ENCODE measurements at places on chromosomes 1 and 21.

GRCh38 chr1:20751462-20751990 lies 19.0 kb upstream of the SH2D5 start:
- no peaks in the 10 kb centered on the region for H3K27me3 ChIP-seq
- no peak for DNase-seq
- no peaks in the 10 kb centered on the region for H3K4me1 ChIP-seq

- H3K4me1 ChIP-seq: peaks cover 29% of the 10 kb centered on the region
- H3K27me3 ChIP-seq: no peaks in the 10 kb centered on the region
- no peak overlapping the region for H3K4me3 ChIP-seq
- H3K36me3 ChIP-seq: peaks cover 27% of the 10 kb centered on the region
Measured at GRCh38 chr1:5978452-5978851, 13.8 kb downstream of the NPHP4 start.

GRCh38 chr1:230797942-230798365 lies 50.8 kb downstream of the CAPN9 start:
- no peaks in the 10 kb centered on the region for H3K4me1 ChIP-seq
- H3K27me3 ChIP-seq: peaks cover 2% of the 10 kb centered on the region
- no peak overlapping the region for H3K4me3 ChIP-seq
- no peak overlapping the region for H3K27ac ChIP-seq

DNA sequence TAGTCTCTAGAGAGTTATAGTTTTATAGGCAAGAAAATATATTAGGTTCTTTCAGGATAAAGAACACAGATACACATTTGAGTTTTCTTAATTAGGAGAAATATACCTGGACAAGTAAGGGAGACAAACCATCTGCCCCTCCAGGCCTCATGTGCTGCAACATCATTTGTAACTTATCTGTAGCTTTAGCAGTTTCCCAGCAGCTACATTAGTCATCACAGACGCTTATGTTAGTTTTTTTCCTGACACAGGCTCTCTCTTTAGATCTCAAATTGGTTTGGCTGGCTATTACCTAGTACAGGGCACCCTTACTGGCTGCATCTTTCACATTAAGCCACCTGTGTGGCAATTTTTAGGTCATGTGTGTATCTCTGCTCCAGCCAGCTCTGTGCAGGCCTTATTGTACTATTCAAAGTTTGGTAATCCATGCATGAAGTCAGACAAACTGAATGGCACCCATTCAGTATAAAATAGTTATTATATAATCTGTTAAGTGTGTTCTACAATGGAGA lies 25.9 kb downstream of the GNPAT start:
- H3K27me3 ChIP-seq: no peaks in the 10 kb centered on the region
- H3K4me3 ChIP-seq: no peak overlapping the region
- peaks cover 79% of the 10 kb centered on the region for H3K36me3 ChIP-seq
- DNase-seq: no peak
- no peak overlapping the region for H3K27ac ChIP-seq

- H3K4me3 ChIP-seq: peak overlapping the region; percentile 81
- no peaks in the 10 kb centered on the region for H3K27me3 ChIP-seq
- H3K4me1 ChIP-seq: peaks cover 37% of the 10 kb centered on the region
- peak overlapping the region; percentile 94 for H3K27ac ChIP-seq
- H3K36me3 ChIP-seq: peaks cover 35% of the 10 kb centered on the region
- peak; percentile 36 for DNase-seq
Measured at GRCh38 chr1:244865028-244865371, 657 bp upstream of the HNRNPU start.

DNA sequence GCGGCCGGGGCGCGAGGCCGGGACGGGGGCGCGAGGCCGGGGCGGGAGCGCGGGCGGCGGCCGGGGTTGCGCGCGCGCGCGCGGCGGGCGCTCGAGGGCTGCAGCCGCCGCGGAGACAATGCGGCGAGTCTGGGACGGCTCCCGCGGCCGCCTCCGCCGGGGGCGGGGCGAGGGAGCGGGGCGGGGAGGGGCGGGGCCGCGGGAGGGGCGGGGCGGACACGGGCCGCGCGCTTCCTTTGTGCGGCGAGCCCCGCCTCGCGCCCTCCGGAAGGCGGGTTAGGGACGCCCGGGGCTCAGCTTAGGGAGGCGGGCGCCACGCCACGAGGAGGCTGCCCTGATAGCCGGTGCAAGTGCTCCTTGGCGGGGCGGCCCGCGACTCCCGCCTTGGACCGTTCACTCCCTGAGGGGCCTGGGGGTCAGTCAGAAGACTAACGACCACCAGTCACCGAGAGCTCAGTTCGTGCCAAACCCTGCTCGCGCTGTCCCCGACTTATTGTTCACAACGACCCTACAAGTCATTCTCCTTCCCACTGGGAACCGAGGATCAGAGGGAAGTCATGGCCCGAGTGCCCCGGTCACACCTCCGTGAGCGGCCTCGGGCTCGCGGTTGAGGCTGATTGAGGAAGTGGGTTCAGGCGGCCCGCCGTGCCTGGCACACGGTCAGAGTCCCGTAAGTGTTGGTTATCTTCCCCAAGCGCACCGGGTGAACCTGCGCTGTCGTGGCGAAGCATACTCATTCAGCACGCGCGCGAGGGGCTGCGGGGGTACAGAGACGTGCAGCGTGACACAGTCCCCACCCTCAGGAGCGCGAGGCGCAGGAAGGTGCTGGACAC lies 29.1 kb upstream of the A3GALT2 start:
- H3K27ac ChIP-seq: peak overlapping the region; percentile 84
- H3K27me3 ChIP-seq: peaks cover 3% of the 10 kb centered on the region
- peak overlapping the region; percentile 86 for H3K4me3 ChIP-seq
- H3K4me1 ChIP-seq: peaks cover 47% of the 10 kb centered on the region
- H3K36me3 ChIP-seq: peaks cover 28% of the 10 kb centered on the region

DNA sequence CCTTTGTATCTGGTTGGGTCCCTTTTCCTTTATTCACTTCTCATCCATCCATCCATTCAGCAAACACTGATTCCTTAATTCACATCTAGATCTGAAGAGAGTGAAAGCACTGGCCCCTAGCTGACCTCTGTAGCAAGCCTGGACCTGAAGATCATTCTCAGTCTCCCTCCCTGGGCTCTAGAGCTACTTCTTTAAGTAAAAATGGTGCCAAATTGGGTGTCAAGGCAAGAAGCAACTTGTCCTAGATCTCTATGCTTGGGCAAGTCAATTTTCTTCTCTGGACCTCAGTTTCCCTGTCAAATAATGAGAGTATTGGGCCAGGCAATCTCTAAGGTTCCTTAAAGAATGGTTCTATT lies 36.1 kb downstream of the PLXNA2 start:
- DNase-seq: no peak
- no peak overlapping the region for H3K27ac ChIP-seq
- H3K36me3 ChIP-seq: no peaks in the 10 kb centered on the region

DNA sequence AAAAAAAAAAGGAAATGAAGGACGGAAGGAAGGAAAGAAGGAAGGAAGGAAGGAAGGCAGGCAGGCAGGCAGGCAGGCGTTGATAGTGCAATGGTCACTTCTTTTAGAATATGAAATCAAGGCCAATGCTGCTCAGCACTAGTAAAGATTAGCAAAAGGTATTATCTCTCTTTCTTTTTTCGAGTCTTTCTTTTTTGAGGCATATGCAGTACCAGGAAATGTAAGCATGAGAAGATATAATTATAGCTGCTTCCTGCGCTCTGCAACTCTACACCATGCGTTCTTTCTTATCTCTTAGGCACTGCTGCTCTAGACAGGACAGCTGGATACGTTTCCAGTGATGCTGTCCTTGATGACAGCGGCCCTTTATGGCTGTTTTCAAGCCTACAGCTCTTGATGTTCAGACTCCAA lies 1512.5 kb upstream of the B3GALT2 start:
- no peak overlapping the region for H3K27ac ChIP-seq
- no peaks in the 10 kb centered on the region for H3K27me3 ChIP-seq
- H3K4me3 ChIP-seq: no peak overlapping the region
- H3K36me3 ChIP-seq: no peaks in the 10 kb centered on the region
- no peak for DNase-seq

GRCh38 chr1:10630661-10631120 lies 155.9 kb downstream of the PEX14 start:
- H3K4me1 ChIP-seq: no peaks in the 10 kb centered on the region
- H3K27me3 ChIP-seq: no peaks in the 10 kb centered on the region
- H3K4me3 ChIP-seq: no peak overlapping the region
- no peaks in the 10 kb centered on the region for H3K36me3 ChIP-seq
- no peak overlapping the region for H3K27ac ChIP-seq

GRCh38 chr1:43774359-43774758 lies 67.0 kb downstream of the ST3GAL3 start:
- H3K4me1 ChIP-seq: peaks cover 9% of the 10 kb centered on the region
- no peak overlapping the region for H3K27ac ChIP-seq
- H3K27me3 ChIP-seq: no peaks in the 10 kb centered on the region
- H3K36me3 ChIP-seq: peaks cover 11% of the 10 kb centered on the region

DNA sequence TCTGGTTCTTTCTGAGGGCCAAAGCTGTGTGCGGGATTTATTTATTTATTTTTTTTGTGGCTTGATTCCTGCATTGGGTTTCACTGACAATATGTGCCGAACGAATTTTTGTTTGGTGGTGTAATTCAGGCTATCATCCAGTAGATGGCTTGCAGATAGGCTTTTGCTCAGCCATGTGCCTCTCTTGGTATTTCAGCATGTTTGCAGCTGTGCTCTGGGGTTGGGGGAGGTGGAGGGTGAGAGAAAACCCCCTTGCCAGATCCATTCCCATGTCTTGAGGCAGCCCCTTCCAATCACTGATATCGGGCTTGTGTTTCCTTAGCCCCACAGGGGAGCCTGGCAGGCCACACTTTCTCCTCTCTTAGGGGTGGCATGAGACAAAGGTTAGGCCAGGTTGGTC lies 302.4 kb downstream of the PTGER3 start:
- no peak overlapping the region for H3K4me3 ChIP-seq
- no peaks in the 10 kb centered on the region for H3K36me3 ChIP-seq
- H3K4me1 ChIP-seq: no peaks in the 10 kb centered on the region
- no peaks in the 10 kb centered on the region for H3K27me3 ChIP-seq

GRCh38 chr1:219459351-219460080 lies 153.4 kb downstream of the ZC3H11B start:
- H3K27me3 ChIP-seq: no peaks in the 10 kb centered on the region
- no peak for DNase-seq
- peaks cover 19% of the 10 kb centered on the region for H3K4me1 ChIP-seq
- H3K4me3 ChIP-seq: no peak overlapping the region
- H3K36me3 ChIP-seq: no peaks in the 10 kb centered on the region

DNA sequence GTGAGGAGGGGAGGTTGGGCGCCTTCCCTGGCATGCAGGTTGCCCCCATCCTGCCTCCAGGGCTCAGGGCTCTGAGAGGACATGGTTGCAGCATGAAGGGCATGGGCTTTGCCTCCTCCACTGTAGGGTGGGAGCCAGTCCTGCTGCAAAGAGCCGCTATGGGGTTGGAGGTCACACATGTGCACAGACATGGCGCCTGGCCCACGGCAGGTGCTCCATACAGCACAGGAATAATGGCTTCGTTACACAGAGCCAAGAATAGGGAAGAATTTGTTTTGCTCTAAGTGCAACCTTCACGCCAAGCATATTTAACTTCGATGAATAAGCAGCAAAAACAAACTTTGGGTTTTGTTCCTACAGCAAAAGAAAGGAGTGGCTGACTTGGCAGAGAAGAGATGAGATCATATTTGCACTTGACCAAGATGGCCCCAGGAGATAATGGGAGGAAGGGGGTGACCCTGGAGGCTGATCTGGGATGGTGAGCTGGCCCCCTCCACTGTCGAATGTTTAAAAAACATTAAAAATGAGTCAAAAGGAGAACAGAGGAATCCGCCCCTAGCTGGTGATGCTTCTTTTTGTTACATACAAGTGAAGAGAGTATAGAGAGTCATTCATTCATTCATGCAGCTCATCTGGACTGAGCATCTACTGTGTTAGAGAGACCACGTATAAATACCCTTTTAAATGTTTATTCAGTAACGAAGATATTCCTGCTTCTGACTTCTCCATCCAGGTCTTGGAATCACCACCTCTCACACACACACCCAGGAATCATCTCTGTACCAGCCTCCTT lies 12.4 kb upstream of the C2CD2 start:
- H3K36me3 ChIP-seq: no peaks in the 10 kb centered on the region
- H3K4me3 ChIP-seq: no peak overlapping the region
- no peaks in the 10 kb centered on the region for H3K4me1 ChIP-seq
- H3K27ac ChIP-seq: no peak overlapping the region
- DNase-seq: peak; percentile 4

- H3K27ac ChIP-seq: no peak overlapping the region
- H3K4me3 ChIP-seq: no peak overlapping the region
- no peak for DNase-seq
- no peaks in the 10 kb centered on the region for H3K36me3 ChIP-seq
Measured at GRCh38 chr1:111256988-111257658, 29.6 kb downstream of the CHI3L2 start.

DNA sequence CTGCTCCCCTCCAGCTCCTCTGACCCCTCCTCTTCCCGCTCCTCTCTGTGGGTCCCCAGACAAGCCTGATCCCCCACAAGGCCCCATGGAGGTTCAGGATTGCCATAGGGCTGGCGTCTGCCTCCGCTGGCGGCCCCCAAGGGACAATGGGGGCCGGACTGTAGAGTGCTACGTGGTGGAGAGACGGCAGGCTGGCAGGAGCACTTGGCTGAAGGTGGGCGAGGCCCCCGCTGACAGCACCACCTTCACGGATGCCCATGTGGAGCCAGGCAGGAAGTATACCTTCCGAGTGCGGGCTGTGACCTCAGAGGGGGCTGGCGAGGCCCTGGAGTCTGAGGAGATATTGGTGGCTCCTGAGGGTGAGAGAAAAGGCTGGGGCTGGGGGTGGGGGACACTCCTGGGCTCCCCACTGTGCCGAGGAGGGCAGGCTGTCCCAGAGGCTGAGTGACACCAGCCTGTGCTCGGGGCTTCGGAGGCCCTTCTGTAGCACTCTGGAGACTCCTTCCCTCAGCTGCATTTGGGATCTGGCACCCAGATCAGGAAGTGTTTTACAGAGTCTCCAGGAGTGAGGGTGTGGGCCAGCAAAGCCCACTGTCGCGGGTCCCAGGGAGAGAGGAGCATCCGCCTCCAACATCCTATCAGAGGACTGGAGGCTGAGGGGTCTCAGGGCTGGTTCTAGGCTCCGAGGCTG lies 25.9 kb downstream of the IGFN1 start:
- no peaks in the 10 kb centered on the region for H3K4me1 ChIP-seq
- peak; percentile 8 for DNase-seq
- H3K36me3 ChIP-seq: no peaks in the 10 kb centered on the region
- H3K27me3 ChIP-seq: peaks cover 3% of the 10 kb centered on the region

GRCh38 chr1:164726235-164726634 lies 167.3 kb downstream of the PBX1 start:
- no peak overlapping the region for H3K27ac ChIP-seq
- H3K4me1 ChIP-seq: peaks cover under 1% of the 10 kb centered on the region
- H3K36me3 ChIP-seq: no peaks in the 10 kb centered on the region
- H3K4me3 ChIP-seq: no peak overlapping the region
- no peak for DNase-seq
